Activated CD4-positive, CD25-positive, alpha-beta regulatory T cell treated with anti-CD3 and anti-CD28 coated beads, Interleukin-2, amount 50 U/mL, for 16 hours (primary cell): ENCODE measurements at places on chromosomes 11 and 22.

GRCh38 chr22:39851606-39852315 lies 41.8 kb downstream of the ENTHD1 start:
- no peak for DNase-seq

DNA sequence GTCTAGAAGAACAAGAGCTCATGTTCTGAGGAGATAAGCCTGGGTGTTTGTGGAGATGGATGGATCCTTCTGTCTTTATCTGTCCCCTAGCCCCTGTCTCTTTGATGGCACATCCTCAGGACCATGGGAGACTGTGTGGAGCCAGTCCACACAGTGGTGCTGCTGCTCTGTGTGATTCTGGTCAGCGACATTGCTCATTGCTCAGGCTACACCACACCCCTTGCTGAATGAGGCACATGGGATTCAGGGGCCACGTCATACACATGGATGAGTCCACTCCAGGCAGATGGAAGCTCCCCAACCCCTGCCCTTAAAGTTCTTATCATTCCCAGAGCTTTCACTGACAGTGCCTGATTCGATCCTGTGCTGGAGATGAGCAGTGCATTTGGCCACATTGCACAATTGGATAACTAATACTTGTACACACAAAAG lies 222.2 kb downstream of the NAV2 start:
- no peak for DNase-seq

DNA sequence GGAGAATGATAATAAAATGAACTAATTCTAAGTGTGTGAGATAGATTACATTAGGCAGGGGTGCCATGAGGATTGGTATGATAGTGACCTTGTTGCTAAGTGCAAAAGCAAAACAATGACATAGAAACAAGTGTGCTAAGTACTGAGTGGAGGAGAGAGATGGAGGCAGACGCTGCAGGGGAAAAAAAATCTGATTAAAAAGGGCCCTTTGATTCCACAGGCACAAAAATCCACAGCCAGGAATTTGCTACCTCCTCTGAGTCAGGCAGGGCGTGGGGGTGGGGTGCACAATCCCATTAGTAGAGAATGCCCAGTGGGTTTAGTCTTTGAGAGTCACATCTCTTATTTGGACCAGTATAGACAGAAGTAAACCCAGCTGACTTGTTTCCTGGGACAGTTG lies at the start of gene CNTF:
TSS of gene CNTF (plus strand) at position 322 of the 400 bp plus-strand sequence. CDS start 88 bp downstream, outside the sequence.
- no peak for DNase-seq

DNA sequence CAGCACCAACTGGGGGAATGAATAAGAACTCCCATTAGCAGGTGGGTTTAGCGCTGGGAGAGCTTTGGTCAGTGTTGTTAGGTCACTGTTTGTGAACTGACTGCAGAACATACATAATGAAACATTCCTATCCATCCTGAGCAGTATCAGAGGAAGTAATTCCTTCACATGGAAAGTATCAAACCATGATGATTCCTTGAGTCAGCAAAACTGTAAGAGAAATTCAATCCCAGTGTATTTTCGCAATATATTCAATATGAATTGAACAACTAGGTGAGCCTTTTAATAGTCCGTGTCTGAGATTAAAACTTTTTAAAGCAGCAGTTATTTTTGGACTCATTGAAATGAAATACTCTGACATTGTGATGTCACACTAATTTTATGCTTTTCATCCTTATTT lies 42.9 kb upstream of the TTC36 start:
- DNase-seq: no peak

GRCh38 chr11:72179804-72180396 lies 12.0 kb upstream of the FOLR1 start:
- no peak for DNase-seq

DNA sequence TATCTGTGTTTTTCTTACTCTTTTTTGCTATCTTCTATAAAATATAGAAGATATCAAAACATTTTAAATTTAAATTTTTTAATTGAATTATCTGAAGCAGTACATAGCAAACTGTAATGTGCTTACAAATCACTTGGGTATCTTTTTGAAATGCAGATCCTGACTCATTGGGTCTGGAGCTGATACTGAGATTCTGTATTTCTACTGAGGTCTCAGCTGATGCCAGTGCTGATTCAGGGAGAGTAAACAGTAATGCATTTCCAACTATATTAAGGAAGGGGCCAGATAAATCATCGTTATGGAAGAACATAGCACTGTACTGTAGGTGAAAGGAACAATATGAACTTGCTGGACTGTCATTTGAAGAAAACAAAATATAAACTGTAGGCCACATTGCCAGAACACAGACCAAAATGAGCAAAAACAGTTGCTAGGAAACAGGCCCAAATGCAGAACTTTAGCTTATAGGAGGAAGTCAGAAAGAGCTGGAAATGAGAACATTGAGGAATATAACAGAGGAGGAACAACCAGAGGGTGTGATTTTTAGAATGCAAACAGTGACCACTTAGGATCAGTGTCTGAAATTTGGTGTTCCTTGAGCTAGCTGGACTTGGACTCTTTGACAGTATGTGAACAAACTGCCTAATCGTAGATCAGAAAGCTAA lies 3.3 kb downstream of the ARL14EP start:
- no peak for DNase-seq

- DNase-seq: no peak
These were observed 20.2 kb upstream of the CWF19L2 start for GRCh38 chr11:107477820-107478219.

- peak; percentile 23 for DNase-seq
These were observed 24.2 kb downstream of the TSKU start for GRCh38 chr11:76807206-76807875.
